Adrenal gland (tissue), 19 donors: ENCODE measurements at places on chromosomes 16 and 17. TPM values are rescaled to one million over a fixed set of nuclear protein-coding genes. Genes with fewer than 3 reads are reported as not detected.

CDH8 gene
- not detected for total RNA-seq

MYH11 gene
- total RNA-seq, result 16.4 TPM

LLGL2 gene
- 25.3 TPM for total RNA-seq

- DNase-seq, result no peak
Observed at GRCh38 chr16:12449795-12450194, 353.9 kb downstream of the CPPED1 start.

DNA sequence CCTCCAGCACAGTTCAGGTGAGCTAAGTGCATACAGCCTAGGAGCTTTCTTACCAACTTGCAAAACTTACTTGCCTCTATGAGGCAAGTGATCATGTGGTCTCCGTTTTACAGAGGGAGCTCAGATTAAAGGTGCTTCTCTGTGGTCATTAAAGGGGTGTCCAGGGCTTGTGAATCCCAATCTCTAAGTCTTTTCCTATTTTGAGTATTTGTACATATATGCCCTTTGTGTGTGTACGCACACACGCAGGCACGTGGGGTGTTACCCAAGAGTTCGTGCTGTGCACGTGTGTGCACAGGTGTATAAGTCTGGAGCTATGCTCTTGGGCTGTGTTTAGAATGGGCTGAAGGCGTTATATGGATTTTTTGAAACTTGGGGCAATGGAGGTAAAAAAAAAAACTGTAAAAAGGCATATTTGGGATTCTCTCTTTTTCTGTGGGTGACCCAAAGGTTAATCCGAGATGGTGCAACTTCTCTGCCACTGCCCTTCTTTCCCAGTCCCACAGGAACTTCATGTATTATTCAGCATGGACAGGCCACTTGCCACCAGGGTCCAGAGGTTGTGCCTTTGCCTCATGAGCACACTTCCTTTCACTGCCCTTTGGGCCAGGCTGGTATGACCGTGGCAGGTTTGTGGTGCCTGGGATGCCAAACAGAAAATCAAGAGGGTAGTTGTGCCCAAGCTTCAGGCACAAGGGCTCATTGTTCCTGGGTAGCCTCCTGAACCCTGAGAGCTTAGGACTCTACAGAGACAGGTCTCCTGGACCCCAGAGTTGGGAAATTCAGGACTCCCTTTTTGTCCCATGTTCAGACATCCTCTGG, 1.5 kb downstream of the ABCC3 start:
- DNase-seq, result peak; percentile 40

TMEM107 gene
- total RNA-seq, result 6.2 TPM

GRCh38 chr16:71499775-71500364, 10.7 kb upstream of the ZNF19 start:
- peak; percentile 57 for DNase-seq

- no peak for DNase-seq
Observed at GRCh38 chr17:4537451-4538235, 17.5 kb downstream of the MYBBP1A start.

- no peak for DNase-seq
Observed at GRCh38 chr16:80459966-80460365, 80.8 kb upstream of the DYNLRB2 start.

KCNH6 gene
- 0.17 TPM for total RNA-seq

DNA sequence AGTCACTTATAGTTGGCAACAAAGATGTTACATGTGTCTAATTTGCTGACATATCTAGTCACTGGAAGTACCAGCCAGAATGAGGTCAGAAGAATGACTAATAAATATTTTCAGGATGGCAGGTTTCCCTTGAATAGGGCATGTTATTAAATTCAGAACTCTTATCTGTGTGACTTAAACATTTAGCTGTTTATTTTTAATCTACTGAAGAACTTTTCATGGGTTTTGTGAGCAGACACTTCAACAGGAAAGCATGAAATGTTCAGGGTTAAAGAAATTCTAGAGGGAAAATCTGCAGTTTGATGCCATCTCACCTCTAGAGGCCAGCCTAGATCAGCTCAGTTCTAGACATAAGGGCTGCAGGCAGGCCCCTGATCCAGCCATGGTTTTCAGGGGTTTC, 13.2 kb downstream of the JPT2 start:
- DNase-seq, result no peak

DNAI2 gene
- total RNA-seq, result not detected

GRCh38 chr17:35345926-35346771, 27.3 kb downstream of the SLFN11 start:
- DNase-seq, result peak; percentile 80

- peak; percentile 38 for DNase-seq
Observed at GRCh38 chr16:19884611-19885450, at the start of gene GPRC5B. Gene GPRC5B (minus strand): TSS chr16:19884848. CDS start chr16:19872845, 12,003 bp downstream.

- no peak for DNase-seq
Observed at GRCh38 chr17:30590081-30590733, 113.0 kb downstream of the GOSR1 start.

PRSS33 gene
- not detected for total RNA-seq

DNA sequence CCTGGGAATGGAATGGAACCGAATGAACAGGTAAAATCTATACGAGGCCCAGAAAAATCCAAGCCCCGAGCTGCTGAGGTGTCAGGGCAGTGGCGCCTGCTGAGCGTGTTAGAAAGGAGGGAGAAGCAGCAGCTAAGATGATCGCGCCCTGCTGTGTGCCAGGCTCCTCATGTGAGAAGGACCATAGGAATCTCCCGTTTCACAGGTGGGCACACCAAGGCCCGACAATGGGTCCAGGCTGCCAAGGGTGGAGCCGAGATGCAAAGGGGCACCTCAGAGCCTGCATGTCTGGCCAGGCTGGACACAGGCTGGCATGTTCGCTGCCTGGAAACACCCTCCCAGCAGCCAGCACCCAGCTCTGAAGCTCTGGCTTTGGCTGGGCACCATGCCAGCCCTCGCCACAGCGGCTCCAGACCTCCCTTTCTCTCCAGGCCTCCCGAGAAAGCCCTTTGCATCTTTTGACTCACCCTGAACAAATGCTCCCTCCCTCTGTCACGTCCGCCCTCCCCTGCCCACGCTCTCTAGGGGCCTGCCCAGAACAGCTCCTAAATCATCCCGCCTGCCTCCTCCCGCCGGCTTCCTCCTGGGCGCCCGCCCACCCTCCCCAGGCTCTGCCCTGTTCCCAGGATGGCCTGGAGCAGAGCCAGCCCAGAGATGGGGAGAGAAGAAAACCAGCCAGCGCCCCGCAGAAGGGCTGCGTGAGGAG, 217.8 kb upstream of the GSE1 start:
- peak; percentile 97 for DNase-seq

GRCh38 chr16:71453036-71453435, 9.0 kb downstream of the ZNF23 start:
- DNase-seq, result no peak

GRCh38 chr16:15993541-15993940, 44.1 kb downstream of the ABCC1 start:
- DNase-seq, result no peak

GRB2 gene
- 154 TPM for total RNA-seq
